T-helper 2 cell treated with Interferon-gamma antibody and Interleukin-4, amounts not matched to agents 100 ng/mL and 5 ng/mL, for 36 hours (primary cell): ENCODE measurements at places on chromosomes 7 and 10. TPM values are rescaled to one million over a fixed set of nuclear protein-coding genes. Genes with fewer than 3 reads are reported as not detected.

Gene CLEC2L
- total RNA-seq: not detected in 2 replicates

Gene PAPOLB
- total RNA-seq: not detected in 2 replicates

Gene STAG3
- total RNA-seq: 19.2 and 21.7 TPM in 2 replicates

Gene IL6
- total RNA-seq: 0.66 TPM in 1 of 2 replicates, not detected in the other

Gene PIP
- not detected in 2 replicates for total RNA-seq

Gene ZFYVE27
- 33.8 and 33.9 TPM in 2 replicates for total RNA-seq

Gene COX19
- total RNA-seq: 17.1 and 18.8 TPM in 2 replicates

Gene ZC3HAV1L
- total RNA-seq: 19.7 TPM in 2 replicates

Gene GBX1
- total RNA-seq: not detected in 2 replicates

Gene IKZF1
- 473 and 486 TPM in 2 replicates for total RNA-seq

Gene MYH16
- total RNA-seq: not detected in 2 replicates

Gene RTKN2
- 5.0 and 5.3 TPM in 2 replicates for total RNA-seq
